Tibial artery (tissue), 4 donors: ENCODE measurements at places on chromosomes 5 and 9.

DNA sequence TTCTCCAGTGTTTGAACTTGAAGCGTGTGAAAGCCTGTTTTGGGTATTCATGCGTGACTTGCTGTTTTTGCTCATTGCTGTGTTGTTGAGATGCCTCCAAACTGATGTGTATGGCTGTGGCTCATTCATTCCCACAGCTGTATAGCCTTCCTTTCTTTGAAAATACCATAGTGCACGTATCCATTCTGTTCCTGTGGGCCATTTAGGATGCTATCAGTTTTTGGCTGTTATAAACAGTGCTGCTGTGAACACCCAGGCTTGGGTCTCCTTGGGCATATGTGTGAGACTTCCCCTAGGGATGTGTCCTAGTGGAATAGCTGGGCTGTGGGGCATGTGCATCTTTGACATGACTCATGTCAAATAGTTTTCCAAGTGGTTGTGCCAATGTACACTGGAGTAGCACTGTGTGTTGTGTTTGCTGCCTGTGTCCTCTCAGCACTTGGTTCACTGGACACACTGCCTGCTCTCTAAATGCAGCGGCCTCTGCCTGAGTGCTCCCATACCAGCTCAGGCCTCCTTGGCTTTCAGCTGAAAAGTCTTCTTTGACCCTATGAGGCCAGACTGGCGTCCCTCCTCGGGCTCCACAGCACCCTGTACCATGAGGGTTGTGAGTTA is 102.6 kb upstream of the TBC1D2 start:
- no peak for DNase-seq

GRCh38 chr5:139676951-139677735 is 29.0 kb downstream of the CXXC5 start:
- no peak for DNase-seq

GRCh38 chr9:7739595-7739994 is 60.0 kb downstream of the DMAC1 start:
- no peak for DNase-seq

- DNase-seq = no peak
These were observed 171.0 kb downstream of the ARRDC3 start for GRCh38 chr5:91211997-91212713.

DNA sequence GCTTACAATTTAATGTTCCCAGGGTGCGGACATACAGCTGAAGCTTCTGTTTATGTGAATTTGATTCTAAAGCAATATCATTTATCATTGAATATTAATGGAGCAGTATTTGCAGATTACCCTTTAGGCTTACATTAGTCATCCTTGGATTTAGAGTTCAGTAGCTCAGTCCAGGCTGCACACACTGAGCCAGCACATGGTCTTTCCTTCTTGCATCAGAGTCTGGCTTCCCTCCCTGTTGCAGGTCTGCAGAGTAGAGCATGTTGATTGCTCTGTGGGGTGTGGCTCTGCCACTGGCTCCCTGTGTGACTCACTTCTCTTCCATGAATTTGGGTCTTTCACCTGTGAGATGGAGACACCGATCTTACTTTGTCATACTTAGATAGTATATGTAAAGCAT is 36.8 kb downstream of the NSG2 start:
- DNase-seq = no peak

DNA sequence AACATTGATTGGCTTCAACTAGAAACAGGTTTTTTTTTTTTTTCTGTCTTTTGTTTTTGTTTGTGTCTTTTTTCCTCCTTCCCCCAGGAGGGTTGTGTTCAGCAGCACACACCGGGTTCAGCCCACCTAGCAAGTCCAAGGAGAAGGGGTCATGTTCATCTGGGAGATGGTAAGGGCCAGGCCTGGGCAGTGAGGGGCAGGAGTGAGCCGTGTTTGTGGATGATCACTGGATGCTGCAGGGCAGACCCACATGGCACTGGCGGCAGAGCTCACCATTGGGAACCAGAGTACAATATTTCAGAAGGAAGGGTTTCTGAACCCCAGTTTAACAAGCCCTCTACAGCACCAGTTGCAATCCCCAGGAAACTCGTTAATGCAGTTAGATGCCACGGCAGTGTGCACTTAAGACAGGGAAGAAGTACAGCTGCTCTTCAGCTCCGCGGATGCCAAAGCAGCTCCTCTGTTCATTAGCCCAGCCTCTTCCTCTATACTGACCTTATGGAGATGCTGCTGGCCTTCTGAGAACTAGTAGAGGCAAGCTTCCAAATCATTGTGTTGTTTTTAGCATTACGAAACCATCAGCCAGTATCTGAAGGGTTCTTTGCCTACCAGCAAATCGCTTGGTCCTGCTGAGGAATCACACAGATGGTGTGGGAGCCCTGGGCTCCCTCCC is 508.2 kb upstream of the WWC1 start:
- DNase-seq = no peak

- no peak for DNase-seq
These were observed 199.5 kb downstream of the NXNL2 start for GRCh38 chr9:88734527-88734926.

GRCh38 chr9:133443982-133444381 is 15.8 kb upstream of the CACFD1 start:
- no peak for DNase-seq

GRCh38 chr5:167488371-167488770 is 803.1 kb upstream of the WWC1 start:
- DNase-seq = no peak

GRCh38 chr9:32741706-32742105 is 41.6 kb upstream of the TMEM215 start:
- no peak for DNase-seq

GRCh38 chr5:151141535-151141934 is 16.0 kb downstream of the ANXA6 start:
- DNase-seq = no peak

DNA sequence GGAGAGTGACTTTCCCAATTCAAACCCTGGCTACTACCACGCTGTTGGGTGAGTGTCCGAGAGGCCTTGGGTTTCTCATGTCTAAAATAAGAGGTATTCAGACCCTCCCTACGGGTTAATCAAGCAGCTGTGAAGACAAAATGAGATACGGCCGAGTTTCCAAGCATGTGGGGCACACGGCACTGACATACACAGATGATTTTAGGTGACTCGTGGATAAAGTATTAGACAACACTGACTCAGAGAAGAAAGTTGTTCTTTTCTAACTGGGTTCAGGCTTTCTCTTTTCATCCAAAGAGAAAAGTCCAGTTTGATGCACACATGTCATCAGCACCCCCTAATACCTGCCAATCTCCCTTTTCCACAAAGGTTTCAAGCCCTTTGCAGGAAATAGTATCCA is 15.6 kb downstream of the FOXI1 start:
- DNase-seq = no peak

GRCh38 chr9:5389109-5389732 is 48.5 kb downstream of the PLGRKT start:
- no peak for DNase-seq

- no peak for DNase-seq
These were observed 167.6 kb upstream of the FSTL4 start for GRCh38 chr5:133779828-133780475.

- no peak for DNase-seq
These were observed 8.9 kb upstream of the BNC2 start for GRCh38 chr9:16879416-16879815.

GRCh38 chr5:60651872-60652620 is 47.9 kb downstream of the DEPDC1B start:
- DNase-seq = no peak

DNA sequence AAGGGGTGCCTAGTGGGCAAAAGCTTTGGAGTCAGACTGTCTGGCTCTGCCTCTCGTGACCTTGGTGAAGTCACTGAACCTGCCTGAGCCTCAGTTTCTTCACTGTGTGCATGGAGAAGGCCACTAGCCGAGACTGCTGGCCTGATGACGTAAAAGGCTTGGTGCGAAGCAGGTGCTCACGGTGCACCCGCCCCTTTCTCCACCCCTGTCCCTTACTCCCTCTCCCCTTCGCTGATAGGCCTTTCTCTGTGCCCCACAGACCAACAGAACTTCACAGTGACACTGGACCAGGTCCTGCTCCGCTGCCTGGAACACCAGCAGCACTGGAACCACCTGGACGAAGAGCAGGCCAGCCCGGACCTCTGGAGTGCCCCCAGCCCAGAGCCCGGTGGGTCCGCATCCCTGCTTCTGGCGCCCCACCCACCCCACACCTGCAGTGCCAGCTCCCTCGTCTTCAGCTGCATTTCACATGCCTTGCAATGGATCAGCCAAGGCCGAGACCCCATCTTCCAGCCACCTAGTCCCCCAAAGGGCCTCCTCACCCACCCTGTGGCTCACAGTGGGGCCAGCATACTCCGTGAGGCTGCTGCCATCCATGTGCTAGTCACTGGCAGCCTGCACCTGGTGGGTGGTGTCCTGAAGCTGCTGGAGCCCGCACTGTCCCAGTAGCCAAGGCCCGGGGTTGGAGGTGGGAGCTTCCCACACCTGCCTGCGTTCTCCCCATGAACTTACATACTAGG is 10.4 kb downstream of the FPGS start:
- DNase-seq = no peak

- no peak for DNase-seq
These were observed 16.4 kb downstream of the ADAMTS16 start for GRCh38 chr5:5156471-5157082.

GRCh38 chr5:173714551-173715428 is 98.3 kb upstream of the BOD1 start:
- no peak for DNase-seq

- DNase-seq = no peak
These were observed 40.2 kb downstream of the NLN start for GRCh38 chr5:65762234-65762633.

- DNase-seq = no peak
These were observed 34.1 kb upstream of the C5orf47 start for GRCh38 chr5:173954671-173955521.

DNA sequence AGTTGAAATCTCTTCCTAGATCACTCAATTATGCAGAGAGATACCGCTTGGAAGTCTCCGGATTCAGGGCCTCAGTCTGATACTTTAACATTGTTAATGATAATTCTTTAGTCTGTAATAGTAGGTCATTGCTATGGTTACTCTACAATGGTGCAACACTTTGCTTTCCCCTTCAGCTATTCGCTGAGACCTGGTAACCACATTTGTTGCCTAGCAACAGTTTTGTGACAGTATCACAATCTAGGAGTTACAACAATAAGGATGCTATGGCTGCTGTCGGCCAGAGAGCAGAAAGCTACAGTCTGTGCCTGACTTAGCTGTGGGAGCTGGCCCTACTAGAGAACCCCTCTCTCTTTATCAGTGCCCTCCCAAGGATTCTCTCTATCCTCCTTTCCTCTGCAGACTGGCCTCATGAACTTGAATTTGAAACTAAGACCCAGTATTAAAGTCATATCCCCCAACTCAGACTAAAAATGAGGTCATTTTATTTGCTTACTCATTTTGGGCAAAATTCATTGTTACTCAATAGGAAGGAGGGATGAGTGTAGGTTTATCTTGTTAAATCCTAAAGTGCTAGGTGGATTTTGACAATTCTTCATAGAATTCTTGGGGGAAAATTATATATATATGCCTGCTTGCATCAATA is 39.3 kb downstream of the NR2F1 start:
- DNase-seq = no peak

DNA sequence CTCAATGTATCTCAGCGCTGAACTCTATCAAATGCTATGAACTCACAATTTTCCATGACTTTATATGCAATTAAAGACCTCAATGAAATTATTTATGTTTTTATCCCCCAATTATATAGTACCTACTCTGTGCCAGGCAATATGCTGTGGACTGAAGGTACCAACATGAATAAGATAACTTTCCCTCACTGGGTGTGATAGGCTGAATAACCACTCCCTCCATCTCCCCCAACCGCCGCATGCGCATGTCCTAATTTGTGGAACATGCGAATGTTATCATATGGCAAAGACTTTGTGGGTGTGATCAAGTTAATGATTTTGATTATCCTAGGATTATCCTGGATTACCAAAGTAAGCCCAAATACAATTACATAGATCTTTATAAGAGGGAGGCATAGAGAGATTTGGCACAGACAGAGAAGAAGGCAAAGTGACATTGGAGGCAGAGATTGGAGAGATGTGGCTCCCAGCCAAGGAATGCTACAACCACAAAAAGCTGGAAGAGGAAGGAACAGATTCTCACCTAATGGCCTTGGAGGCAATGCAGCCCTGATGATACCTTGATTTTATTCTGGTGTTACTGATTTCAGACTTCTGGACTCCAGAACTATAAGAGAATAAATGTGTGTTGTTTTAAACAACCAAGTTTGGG is 149.1 kb upstream of the VCAN start:
- no peak for DNase-seq

GRCh38 chr5:170630226-170630625 is 126.4 kb downstream of the KCNIP1 start:
- DNase-seq = peak; percentile 45

GRCh38 chr9:93278144-93278543 is 94.2 kb downstream of the WNK2 start:
- DNase-seq = no peak

DNA sequence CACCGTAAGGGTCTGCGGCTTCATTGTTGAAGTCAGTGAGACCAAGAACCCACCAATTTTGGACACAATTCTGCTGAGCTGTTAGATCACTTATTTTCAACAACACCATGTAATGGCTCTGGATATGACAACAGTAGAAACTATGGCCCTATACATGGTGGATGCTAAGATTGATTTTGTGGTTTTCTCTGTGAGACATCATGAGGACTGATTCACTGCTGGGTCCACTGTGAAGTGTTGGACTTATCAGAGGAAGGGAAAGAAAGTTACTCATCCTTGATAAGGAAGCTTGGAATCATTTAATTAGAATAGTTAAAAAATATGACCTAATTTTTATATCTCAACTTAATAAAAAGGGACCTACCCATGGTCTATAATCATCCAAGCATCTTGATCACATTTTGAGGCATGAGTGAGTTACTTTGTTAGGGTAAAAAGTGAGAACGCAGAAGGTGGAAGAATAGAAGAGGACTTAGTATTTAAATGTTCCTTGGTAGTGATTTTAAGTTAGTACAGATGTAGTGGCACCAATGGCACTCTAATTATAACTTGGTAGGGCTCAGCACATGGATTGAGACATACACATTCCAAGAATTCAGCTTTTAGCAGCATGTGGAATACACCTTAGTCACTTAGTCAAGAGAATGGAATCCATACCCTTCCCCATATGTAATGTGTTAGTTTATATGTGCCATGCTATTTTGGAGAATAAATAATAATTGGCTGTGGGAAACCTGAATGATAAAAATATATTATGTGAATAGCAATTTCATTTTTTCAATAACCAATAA is 123.5 kb upstream of the CD180 start:
- DNase-seq = no peak

- DNase-seq = no peak
These were observed 183.3 kb upstream of the PUM3 start for GRCh38 chr9:3027210-3027609.

GRCh38 chr9:120902569-120903535 is 23.7 kb downstream of the TRAF1 start:
- no peak for DNase-seq

GRCh38 chr9:80881940-80882339 is 807.4 kb downstream of the TLE1 start:
- DNase-seq = no peak
